Muscle of back (tissue), 13 donors: ENCODE measurements at places on chromosomes 12 and 14.
A peak's percentile ranks its signal among the peaks of the same experiment; 100 is the strongest.

DNA sequence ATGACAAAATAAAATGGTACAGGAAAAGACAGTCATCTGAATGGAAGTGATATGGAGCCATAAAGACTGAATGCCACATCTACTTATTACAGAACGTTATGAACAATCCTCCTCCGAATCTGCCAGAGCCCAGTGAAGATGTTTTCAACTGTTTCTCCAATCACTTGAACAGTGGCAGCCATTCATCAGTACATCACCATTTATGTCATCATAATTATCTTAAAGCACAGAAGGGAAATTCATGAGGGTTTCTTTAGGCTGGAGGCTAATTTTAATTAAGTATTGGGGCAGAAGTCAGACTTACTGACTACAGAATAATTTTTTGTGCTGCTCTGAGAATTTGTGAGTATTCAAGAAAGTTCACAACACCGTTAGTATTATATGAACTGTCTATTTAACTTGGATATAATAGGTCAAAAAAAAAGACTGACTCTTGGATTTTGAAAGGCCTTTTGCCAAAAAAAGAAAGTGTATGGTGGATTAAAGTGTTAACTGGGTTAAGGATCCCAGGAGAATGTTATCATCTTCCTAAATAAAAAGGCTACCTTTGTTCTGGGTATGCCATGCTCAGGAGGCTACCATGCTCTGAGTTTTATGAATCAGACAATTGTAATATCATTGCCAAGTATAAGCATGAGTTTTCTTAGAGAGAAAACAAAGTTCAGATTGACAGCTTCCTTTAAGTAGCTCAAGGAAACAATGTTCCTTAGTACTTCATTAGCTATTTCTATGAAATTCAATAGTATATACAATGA is 40.1 kb downstream of the PDZRN4 start:
- no peak for DNase-seq

DNA sequence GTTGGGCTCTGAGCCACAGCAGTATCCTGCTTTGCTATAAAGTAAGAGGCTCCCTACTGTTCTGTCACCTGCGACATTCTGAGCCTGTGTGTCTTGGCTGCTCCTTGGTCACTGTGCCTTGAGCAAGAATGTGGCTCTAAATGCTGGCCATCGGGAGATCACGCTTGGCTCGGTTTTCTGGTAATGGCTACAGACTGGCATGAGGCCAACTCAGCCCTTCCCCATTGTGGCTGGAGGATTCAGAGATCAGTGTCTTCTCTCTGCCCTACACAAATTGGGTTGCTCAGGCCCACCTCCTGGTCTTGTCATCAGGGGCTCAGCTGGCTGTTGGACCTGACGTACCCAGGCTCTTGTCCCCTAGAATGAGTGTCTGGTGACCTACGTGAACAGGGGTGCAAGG is 94.5 kb downstream of the PLXNC1 start:
- DNase-seq: no peak

GRCh38 chr12:87612996-87613395 is 416.2 kb downstream of the C12orf50 start:
- DNase-seq: no peak

DNA sequence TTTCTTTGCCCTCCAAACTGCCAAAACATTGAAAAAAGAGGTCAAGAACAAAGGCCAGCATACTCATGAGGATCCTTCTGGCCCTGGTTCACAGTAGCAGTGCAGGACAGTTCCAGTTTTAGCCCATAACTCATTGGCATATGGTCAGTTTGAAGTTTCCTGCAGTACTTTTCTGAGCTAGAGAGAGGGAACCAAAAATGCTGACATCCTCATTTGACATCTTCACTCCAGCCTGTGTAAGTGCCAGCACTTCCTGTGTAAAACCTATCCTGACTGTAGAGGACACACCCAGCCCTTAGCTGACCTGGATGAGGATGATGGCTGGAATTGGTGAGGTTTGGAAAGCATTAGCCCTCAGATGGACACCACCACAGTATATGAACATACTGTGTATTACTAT is 84.1 kb downstream of the FGD4 start:
- no peak for DNase-seq

DNA sequence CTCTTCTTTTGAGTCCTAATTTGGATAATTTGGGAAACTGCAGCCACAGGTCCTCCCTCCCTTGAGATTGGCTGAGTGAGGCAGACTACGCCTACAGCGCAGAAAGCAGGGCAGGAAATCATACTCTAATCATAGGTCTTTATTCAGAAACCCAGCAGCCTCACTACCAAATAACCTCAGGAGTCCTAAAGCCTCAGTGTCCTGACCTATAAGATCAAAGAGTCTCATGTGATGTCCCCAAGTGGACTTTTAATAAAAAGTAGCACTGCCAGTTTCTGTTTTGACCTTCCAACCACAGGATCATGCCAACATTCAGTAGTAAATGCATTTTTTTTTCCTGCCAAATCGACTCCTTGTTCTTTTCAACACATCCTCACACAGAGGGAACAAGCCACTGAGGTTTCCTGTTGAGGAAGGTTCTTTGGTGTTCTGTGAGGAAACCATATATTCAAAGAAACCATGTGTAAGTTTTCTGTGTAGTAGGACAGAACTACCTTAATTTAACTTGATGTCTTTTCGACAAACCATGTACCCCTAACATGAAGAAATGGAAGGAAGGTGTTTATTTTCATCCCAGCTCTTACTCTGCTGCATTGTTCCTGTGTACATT is 72.2 kb downstream of the VCPKMT start:
- no peak for DNase-seq

GRCh38 chr12:40010899-40011774 is 94.7 kb downstream of the SLC2A13 start:
- peak; percentile 60 for DNase-seq
